ENCODE measurements at places on chromosomes 7 and 10.

DNA sequence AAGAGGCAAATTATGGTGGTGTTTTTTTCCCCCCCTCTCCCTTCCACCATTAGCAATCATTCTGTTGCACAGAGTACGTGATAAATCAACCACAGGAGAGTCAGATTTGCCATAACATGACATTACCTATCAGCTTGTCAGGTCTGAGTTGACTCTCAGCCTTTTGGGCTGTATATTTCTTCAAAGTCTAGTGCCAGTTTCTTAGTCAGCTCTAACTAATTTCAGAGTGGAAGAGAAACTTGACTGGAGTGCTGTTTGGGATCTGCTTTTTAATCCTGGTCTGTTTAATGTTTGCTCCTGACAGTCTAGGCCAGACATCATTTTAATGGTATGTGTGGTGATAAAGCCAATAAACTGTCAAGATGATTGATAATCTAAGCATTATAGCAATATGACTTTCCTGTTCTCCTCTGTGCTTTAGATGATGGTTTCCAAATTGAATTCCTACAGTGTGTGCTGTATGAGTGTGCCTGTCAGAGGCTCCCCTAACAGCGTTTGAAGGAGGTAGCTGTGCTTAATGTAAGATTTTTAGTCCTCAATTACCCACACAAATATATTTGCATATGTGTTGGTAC lies 76.9 kb downstream of the LRMDA start:
- peak; percentile 96 for ATAC-seq

DNA sequence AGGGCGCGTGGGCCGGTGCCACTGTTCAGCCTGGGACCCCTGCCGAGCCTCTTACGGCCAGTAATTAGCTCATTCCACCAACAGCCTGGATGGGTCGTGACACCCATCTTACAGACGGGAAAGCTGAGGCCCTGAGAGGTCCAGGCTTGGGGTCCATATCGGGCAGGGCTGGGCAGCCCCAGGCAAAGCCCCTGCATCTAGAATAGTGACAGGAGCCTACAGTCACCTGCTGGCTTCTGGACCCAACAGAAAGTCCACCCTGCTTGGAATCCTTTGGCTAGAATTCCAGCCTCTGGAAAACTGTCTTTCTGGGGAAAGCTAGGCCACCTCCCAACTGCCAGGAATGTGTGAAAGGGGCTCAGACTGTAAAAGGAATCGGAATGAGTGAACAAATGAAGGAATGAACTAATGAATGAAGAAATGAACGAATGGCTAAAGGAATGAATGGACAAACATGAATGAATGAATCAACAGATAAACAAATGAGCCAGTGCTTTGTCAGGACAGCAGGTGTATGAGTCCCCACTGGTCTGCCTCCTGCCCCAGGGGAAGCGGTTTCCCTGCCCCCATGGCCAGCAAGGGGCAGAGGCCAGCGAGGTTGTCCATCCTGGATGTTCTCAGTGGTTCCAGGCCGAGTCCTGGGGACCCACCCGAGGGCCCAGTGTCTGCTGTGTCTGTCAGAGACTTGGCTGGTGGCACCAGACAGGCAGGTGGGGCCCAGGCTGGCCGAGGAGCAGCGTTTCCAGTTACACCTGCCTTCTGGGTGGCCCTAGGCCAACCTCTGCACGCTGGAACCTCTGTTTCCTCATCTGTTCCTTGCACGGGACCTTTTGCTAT lies 24.1 kb upstream of the PDGFA start:
- ATAC-seq = no peak

GRCh38 chr10:68103901-68104300 lies 5.4 kb upstream of the MYPN start:
- ATAC-seq = no peak

- ATAC-seq = no peak
Observed at GRCh38 chr7:18639711-18640110, 144.2 kb downstream of the HDAC9 start.

DNA sequence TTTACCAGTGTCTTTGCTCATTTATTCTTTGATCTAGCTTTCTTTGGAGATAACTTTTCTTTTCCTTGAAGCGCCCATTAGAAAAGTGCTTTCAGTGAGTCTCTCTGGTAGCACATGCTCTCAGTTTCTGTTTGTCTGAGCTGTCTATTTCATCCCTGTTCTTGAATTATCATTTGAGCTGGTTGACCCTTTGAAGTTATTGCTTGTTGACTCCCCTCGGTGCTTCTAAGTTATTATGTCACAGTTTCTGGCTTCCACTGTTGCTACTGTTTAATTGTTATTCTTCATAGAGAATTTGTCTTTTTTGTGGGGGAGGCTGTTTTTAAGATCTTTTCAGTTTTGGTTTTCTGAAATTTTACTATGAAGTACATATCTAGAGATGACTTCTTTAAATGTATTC lies 11.4 kb upstream of the PRF1 start:
- no peak for ATAC-seq

DNA sequence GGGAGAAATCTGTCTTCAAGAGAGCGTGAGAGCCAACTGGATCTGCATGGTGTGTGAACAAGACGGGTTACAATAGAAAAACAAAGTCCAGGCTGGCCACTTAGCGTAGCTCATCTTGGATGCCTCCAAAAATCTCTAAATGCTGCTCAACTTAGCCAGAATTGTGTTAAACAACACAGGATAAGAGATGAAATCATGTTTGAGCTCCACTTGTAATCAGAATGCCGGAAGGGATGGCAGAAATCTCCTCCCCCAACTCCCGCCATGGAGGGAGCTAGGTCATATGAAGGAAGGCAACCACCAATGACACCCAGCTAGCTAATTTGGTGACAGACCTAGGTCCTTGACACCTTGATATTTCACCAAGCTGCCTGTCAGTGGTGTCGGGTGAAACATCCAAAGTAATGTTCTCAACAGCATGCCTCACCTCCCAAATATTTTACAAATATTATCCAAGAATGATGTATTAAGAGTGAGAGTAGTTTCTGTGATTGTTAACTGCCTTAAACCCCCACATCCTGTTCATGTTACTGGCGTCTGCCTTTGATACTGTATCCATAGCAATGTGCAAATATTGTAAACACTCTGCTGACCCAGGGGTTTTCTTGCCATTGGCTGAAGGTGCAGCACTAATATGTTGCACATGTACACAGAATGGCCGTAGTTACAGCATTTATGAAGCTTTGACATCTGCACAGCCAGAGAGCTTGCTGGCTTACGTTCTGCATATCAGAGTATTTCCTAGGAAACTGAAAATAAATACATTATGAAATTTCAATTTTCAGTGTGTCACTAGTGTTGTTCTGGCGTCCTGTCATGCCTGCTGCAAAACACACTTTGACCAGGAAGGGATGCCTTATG lies 25.8 kb downstream of the TMEM254 start:
- peak; percentile 87 for ATAC-seq

GRCh38 chr10:61986382-61986781 lies 84.9 kb downstream of the ARID5B start:
- ATAC-seq = no peak

DNA sequence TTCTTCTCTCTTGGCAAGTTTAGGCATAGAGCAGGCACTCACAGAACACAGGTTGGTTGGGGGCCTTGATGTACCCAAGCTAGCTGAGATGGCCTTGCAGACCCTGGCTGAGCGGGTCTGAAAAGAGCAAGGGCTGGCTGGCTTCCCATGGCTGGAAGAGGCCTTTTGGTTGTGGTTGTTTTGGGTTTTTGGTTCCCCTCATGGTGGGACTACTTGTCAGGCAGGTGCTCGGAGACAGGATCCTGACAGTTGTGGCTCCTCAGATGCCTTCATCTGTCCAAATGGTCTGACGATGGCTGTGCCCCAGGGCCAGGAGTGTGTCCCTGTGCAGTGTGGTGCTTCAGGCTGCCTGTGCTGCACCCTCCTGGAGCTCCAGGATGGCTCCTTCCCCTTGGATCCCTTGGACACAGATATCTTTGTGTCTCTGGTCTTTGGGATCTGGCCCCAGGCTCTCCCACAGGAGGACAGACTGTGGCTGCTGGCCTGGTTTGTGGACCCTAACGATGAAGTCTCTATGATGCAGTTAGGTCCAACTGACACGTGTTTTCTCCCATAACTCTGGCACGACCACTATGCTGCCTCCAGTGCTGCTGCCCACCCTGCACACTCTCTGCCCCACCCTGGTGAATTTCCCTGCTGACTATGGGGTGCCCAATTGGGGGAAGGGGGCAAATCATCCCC lies 321.5 kb upstream of the ZNF32 start:
- ATAC-seq = no peak

- peak; percentile 80 for ATAC-seq
Observed at GRCh38 chr7:74187915-74188675, 13.9 kb downstream of the EIF4H start.

DNA sequence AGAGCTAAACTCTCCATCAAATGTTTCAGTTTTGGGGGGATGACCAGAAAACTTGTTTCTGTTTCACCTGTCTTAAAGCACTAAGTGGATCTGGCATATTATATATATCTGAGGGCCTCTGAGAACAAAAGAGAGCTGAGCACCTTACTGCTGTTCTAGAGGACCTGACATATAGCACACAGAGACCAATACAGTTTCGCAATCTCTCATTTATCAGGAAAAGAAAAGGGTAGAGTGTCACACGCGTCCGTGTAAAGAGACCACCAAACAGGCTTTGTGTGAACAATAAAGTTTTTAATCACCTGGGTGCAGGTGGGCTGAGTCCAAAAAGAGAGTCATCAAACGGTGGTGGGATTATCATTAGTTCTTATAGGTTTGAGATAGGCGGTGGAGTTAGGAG lies 434.5 kb upstream of the KCND2 start:
- no peak for ATAC-seq

- ATAC-seq = peak; percentile 100
Observed at GRCh38 chr7:120792091-120792860, 65.7 kb downstream of the TSPAN12 start.

DNA sequence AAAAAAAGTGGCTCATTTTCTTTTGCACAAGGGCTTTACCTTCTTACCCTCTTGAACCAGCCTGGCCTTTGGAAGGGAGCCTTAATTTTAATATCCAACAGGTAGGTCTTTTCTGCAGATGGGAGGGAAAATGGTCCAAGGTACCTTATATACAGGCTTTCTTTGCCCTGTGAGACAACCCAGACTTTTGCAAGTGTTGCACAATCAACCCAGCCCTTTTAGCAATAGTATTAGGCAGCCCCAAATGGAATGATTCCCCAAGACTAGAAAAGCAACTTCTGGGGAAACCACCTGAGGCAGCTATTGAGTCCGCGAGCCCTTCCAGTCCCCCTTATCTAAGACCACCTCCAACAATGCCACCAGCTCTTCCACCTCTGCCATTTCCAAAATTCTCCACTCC lies 1138.3 kb downstream of the XPNPEP1 start:
- no peak for ATAC-seq

GRCh38 chr7:56097700-56098099 lies 4.9 kb upstream of the PHKG1 start:
- peak; percentile 66 for ATAC-seq

DNA sequence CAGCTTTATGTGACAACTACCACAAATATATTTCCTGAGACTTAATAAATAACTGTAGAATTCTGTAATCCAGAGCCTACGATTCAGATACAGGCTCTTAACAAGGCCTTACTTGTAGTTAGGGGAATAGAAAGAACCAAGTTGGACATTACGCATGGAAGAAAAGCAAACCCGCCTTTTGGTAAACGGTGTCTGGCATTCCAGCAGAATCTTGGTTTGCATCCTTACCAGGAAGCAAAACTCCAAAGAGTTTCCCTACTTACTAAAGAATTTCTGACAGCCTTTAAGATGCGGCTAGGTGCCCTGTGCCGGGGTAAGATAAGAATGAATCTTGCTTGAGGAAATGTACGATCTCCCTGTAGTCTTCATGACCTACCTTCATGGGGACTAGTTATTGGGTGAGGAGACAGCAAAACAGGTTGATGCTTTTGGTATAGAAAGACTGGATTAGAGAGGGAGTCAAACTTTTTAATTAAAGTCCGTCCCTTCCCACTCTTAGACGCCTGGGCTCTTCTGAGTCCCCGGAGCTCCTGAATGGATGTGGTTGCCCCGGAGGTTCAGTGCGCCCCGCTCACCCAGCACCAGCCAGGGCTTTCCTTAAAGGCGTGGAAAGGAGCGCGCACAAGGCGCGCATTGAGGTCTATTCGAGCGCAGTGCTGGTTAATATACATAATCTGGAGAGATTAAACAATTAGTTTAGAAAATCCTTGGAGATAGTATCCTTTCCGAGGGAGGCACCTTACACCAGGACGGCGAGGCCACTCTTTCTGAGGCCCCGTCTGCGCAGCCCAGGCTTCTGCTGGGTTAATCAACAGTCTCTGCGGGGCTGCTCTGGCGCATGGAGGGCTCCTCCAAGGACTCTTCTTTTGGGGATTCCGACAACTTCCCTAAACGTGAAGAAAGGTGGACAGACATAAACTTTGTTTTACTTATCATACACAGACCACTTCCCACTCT lies 11.5 kb downstream of the PTF1A start:
- ATAC-seq = no peak

DNA sequence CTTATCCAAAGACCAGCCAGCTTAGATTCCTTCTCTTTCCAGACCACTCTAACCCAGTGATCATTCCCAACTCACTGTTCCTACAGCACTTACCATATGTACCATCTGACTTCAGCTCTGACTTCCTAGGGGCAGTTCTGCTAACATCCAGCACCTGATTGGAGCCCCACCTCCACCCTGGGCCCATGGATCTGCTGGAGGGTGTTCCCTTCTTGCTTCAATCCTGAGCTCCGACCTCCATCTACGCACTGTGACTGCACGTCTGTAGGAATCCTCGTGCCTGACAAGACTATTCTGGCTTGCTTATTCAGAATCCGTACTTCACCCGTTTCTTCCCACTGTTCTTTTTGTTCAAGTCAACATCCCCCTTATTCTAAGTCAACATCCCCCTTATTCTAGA lies 57.6 kb downstream of the HIPK2 start:
- ATAC-seq = no peak

DNA sequence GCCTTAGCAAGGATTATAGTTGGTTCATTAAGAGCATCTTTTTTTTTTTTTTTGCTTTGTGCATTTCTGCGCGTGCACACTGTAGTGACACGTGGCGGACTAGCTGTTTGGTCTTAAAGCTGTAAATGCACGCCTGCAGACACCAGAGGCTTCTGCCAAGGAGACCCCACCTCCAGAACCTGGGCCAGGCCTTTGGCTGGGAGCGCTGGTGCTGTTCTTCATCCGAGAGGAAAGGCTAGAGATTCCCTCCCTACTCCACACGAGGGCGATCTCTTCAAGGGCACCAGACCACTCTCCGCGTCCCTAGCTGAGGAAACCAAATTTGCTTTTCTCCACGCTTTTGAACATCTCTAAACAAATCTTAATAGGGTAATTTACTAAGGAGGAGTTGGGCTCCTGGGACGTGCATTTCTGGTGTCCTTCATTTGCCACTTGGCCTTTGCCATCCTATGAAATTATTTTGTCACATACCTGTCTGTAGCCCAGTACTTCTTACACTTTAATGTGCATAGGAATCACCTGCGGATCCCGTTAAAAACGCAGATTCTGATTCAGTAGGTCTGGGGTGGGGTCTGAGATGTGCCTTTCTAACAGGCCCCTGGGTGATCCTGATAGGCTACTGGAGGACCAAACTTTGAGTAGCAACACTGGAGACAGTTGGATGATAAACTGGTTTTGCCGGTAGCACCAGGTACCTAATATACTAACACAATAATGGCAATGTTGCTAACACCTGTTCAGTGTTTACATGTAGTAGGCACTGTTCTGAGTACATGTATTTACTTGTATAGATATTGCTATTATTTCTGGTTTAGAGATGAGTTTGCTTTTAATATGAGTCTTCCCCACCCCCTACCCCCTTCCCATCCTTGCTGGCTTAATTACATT lies 1.3 kb upstream of the SLC26A5 start:
- ATAC-seq = peak; percentile 99
